ENCODE measurements at places on chromosomes 2 and 18.

- DNase-seq: peak; percentile 73
Observed at GRCh38 chr2:105379741-105380186, 19.1 kb downstream of the FHL2 start.

GRCh38 chr2:41409328-41409727, 638.5 kb upstream of the PKDCC start:
- DNase-seq: no peak

- DNase-seq: no peak
Observed at GRCh38 chr2:232974396-232974795, 38.7 kb downstream of the NGEF start.

- no peak for DNase-seq
Observed at GRCh38 chr2:201969938-201970785, 63.5 kb upstream of the FZD7 start.

DNA sequence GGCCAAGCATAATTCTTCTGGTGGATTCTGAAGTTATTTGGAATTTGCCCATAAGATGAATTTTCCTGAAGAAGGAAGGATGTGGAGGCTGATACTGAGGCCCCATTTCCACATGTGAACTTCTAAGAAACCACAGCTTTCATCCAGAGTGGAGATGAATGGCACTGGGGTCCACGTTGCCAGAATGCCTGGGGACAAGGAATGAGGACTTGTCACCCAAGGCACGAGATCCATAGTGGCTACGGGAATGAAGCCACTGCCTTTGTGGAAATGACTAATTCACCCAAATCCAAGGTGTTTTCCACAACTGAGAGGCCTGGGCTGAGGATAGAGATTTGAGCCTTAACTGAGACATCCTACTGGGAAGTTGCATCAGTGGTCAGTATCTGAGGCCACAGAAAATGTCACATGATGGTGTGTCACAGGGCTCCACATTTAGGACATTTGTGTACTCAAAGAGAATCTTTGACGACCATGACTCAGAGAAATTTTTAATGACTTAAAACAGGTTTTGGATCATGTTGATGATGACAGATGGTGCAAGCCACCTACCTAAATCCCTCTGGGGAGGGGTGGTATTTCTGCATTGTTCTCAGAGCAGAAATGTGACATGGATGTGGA, 286.1 kb downstream of the SOX11 start:
- DNase-seq: no peak

GRCh38 chr18:49973592-49973991, 160.3 kb upstream of the ACAA2 start:
- no peak for DNase-seq

DNA sequence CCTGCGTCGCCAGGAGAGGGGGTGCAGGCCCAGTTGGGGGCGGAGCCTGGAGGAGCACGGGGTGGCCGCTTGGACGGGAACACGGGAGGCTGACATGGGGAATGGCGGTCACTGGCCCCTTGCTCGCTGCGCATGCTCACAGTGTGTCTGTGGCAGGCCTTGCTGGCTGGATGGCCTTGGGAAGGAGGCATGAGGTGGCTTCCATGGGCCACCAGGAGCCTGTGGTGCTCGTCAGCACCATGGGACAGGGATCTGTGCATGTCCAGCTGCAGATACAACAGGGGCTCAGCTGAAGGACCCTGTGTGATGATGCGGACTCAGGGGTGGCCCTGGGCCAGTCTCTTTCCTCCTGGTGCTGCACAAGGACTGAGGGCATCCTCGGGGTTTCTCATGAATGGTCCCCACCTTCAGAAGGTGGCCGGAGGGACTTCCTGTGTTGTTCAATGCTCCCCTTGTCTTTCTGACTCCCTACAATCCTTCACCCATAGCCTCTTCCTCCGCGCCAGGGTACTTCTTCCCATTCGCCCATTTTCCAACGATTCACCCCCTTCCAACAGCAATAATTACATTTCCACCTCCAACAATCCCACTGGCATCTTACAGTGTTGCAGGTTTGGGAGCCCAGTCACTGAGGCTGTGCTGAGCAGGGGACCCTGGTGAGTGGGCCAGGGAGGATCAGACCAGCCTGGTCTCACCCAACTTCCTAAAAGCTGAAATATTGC, 3.4 kb upstream of the SP140L start:
- DNase-seq: no peak

DNA sequence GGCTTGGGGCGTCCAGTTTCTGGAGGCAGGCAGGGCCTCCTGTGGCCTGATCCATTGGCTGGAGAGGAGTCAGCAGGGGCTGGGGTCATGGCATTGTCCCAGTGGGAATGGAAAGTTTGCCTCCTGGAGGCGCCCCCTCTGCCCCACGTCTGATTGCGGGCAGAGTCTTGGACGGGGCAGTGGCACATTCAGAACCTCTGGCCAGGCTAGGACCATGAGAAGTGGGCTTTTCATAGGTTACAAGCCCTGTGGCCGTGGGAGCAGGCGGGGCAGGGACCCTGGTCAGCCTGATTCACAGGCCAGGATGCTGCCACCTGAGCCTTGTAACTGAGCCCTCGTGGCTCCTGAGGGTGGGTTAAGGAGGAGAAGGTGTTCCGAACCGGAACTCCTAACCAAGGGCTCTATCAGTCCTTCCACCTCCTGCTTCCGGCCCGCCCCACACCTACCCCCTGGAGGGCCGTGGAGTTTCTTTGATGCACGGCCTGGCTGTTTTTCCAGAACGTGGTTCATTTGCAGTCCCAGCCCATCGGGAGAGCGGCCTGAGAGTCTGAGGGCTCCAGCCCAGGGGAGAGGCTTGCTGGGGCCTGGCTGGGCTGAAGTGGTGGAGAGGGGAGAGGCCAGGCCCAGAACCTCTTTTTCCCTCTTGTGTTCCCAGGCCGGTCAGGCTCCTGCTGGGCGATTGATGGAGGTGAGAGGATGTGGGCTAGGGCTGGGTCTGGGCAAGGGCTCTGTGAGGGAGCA, 43.9 kb upstream of the PLB1 start:
- DNase-seq: no peak

GRCh38 chr2:1618974-1619373, 125.3 kb downstream of the PXDN start:
- DNase-seq: peak; percentile 58

- no peak for DNase-seq
Observed at GRCh38 chr2:180656455-180656847, 324.0 kb upstream of the UBE2E3 start.

DNA sequence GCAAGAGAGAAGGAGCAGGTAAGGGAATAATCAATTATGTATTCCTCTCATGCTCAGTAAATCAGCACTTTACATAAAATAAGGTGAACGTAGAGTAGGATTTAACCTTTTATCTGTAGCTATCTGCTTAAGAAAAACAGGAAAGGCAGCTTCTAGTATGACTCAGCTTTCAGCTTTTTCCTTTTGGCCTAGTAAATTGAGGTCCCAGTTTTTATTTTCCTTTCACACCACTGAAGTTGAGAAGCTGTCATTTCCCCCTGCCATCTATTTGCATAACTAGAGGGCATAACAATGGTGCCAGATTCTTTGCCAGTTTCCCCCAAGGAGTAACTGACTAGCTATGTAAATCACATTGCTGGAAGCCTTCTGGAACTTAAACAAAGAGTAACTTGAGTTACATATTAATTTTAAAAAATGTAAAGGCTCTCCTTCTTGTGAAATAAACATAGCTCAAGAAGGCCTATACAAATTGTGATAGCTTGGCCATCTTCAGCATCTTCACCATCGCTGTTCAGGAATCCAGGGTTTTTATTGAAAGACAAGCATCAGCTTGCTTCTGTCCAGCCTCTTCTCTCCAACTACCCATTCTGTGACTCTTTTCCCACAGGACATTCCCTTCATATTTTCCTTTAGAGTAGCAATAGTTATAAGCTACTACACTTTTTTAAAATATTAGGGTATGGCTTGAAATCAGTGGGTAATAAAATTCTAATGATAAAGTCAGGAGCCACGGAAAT, 97.0 kb downstream of the KYNU start:
- DNase-seq: peak; percentile 20

Measured in prostate gland (tissue), 2 donors.